ENCODE measurements at places on chromosomes 13 and 19. TPM values are rescaled to one million over a fixed set of nuclear protein-coding genes. Genes with fewer than 3 reads are reported as not detected.

LILRB4 gene
- total RNA-seq: not detected

PRSS57 gene
- not detected for total RNA-seq

IL11 gene
- total RNA-seq: 141 TPM

C19orf73 gene
- 4.3 TPM for total RNA-seq

IFT88 gene
- total RNA-seq: 7.5 TPM

SULT2A1 gene
- total RNA-seq: not detected

- no peak for DNase-seq
Observed at GRCh38 chr13:23628250-23628649, 58.0 kb downstream of the TNFRSF19 start.

DNA sequence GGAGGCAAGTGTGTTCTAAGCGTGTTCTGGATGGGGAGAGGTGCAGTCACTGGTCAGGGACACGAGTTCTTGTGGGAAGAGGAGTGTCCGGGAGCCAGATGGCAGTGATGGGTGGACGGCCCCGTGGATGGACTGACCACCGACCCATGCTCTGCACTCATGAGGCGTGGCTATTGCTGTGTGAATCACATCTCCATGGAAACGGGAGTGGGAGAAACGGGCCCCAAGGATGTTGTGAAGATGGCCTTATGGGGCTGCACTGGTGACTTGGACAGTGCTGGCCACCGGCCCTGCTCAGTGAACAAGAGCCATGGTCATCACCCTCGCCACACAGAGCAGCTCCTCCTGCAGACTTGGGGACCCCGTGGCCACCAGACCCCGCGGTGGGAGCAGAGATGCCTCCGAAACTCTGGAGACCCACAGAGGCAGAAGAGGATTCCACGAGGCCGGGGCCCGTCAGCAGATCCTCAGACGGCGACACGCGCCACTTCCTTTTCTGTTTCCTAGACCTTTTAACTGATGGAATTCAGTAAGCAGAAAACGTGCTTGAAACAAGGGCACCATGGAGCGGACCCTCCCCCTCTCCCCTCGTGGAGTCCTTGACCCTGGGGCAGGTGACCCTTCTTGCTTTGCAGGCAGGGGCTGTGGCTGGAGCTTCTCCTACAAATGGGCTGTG, 47.5 kb downstream of the GAS6 start:
- peak; percentile 67 for DNase-seq

GRCh38 chr13:50072676-50073075, 57.4 kb downstream of the KCNRG start:
- no peak for DNase-seq

DNA sequence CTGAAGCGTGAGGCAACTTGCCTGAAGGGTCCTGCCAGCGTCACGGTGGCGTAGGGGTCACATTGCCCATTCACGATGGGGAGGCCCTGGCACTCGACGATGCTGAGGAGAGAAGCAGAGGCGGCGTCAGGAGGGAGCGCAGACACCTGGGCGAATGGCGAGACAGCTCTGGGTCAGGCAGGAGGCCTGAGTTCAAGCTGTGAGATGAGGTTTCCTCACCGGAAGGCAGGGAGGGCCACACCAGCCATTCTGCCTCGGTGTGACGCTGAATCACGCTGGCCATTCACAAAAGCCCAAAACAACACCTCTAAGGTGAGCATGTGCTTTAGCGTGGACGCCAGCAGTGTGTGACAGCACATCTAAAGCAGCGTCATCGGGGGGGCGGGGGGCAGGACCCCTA, 54.0 kb upstream of the C13orf46 start:
- DNase-seq: no peak

DNA sequence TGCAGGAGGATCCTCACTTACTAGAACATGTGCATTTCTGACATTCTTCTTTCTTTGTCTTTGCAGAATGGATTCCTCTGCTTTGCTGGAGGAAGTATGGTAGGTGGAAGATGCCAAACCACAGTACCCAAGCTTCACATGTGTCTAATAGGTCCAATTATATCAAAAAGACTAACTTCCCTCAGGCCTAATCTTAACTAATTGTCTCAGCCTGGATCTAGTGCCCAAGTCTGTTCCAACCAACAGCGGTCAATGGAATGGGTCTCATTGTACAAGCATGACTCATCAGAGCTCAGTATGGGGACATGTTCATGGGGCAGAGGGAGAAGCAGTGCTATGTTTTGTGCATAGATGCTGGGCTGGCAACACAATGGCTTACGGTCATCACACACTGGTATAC, 81.6 kb upstream of the CSNK1A1L start:
- DNase-seq: no peak

- DNase-seq: peak; percentile 81
Observed at GRCh38 chr19:48925240-48925843, 8.2 kb upstream of the DHDH start.

GRCh38 chr19:38653028-38653571, 5.7 kb downstream of the ACTN4 start:
- no peak for DNase-seq

- DNase-seq: peak; percentile 51
Observed at GRCh38 chr13:97256343-97256783, 34.2 kb downstream of the MBNL2 start.

DNA sequence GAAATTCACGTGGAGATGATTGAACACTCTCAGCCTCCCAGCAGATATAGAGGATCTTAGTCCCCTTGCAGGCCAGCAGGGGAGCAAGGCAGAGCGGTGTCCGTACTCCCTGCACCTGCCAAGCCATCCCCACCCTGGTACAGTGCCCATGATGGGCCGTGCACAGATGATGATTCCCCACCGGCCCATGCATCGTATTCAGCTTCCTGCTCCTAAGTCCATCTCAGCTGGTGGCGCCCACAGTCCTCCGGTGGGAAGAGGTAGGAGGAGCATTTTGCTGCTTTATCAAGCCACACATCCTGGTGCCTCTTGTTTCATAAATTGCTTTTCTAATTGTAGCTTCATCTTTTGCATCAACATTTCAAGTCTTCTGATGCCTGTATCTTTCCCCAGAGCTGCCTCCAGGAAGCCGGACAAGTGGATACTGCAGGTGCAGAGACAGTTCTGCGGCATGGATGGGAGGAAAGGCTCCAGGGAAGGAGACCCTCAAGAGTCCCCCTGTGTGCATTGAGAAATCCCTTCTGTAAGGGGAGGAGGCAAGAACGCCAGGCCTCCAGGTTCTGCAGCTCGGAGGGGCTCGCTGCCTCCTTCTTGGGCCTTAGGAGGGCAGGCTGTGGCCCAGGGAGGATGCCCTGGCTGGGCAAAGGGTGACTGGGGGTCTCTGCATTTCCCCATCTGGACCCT, 55.3 kb downstream of the F2RL3 start:
- DNase-seq: no peak

- DNase-seq: no peak
Observed at GRCh38 chr13:100610391-100611347, 22.1 kb upstream of the GGACT start.

DNA sequence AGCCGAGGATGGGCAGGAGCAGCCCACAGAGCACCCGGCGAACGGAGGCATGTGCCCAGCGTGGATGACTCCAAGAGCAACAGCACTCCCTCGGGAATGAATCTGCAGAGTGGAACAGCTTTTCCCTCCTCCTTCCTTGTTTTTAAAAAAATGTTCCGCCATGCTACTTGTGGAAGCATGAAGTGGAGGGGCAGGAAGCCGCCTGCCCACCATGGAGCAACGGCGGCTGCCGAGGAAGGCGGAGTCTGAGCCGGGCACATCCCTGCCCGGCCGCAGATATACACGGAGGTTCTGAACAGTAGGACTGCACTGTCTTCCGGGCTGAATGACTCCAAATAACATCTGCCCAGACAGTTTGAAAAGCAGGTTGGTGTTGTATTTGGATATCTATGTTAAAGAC, 65.2 kb downstream of the SOX1 start:
- DNase-seq: no peak

GRCh38 chr13:99572131-99572530, 70.9 kb downstream of the TM9SF2 start:
- no peak for DNase-seq

GRCh38 chr19:17610384-17610783, 54.9 kb downstream of the COLGALT1 start:
- no peak for DNase-seq

DNA sequence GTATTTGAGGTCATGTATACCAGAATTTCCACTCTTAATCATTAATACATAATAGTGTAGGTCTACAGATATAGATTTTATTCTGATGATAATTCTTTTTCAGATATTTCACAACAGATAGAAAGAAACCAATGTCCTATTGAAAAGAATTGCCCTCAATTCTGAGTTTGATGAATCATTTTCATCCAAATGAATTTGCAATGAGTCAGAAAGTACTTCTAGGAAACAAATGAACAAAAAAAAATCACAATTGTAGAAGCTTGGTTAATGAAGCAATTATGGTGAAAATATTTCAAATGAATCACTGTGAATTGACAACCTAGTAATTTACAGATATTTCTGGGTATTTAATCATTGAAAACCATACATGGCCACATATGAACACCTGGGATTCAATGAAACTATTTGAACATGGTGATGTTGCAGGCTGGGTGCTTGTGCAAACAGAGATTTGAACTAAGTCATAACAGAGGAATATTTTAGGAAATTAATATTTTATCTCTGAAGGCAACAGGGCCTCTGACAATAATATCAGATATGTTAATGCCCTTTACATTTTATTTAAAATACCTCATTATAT, 360.9 kb downstream of the SLITRK5 start:
- no peak for DNase-seq
